T-helper 1 cell treated with Interleukin-12 subunit alpha and Interleukin-12 subunit beta and Interleukin-4 antibody, amounts not matched to agents 30 ng/mL and 1 ng/mL, for 36 hours (primary cell): ENCODE measurements at places on chromosomes 4 and X. TPM values are rescaled to one million over a fixed set of nuclear protein-coding genes. Genes with fewer than 3 reads are reported as not detected.

The ANTXR2 gene
- 102 and 107 TPM in 2 replicates for total RNA-seq

The ALAS2 gene
- not detected in 2 replicates for total RNA-seq

The APLN gene
- 0.07 TPM in 1 of 2 replicates, not detected in the other for total RNA-seq

The USP26 gene
- total RNA-seq, result not detected in 2 replicates

The TSPAN7 gene
- total RNA-seq, result 0.27 and 0.34 TPM in 2 replicates

The IL1RAPL2 gene
- not detected in 2 replicates for total RNA-seq

The CBLL2 gene
- not detected in 2 replicates for total RNA-seq

The ABLIM2 gene
- 0.51 and 0.56 TPM in 2 replicates for total RNA-seq

The CCSER1 gene
- not detected in 2 replicates for total RNA-seq

The ZNF157 gene
- total RNA-seq, result 0.15 and 0.20 TPM in 2 replicates

The LRAT gene
- total RNA-seq, result not detected in 2 replicates

The NUDT10 gene
- 0.12 TPM in 1 of 2 replicates, not detected in the other for total RNA-seq

The CXorf66 gene
- not detected in 2 replicates for total RNA-seq

The UGT2B11 gene
- not detected in 2 replicates for total RNA-seq

The STARD8 gene
- total RNA-seq, result 2.1 TPM in 2 replicates

The RASSF6 gene
- total RNA-seq, result not detected in 2 replicates

The VCX gene
- total RNA-seq, result not detected in 2 replicates

The RIBC1 gene
- total RNA-seq, result 0.54 and 0.59 TPM in 2 replicates

The HSFX2 gene
- 0.59 TPM in 1 of 2 replicates, not detected in the other for total RNA-seq

The HSFX3 gene
- not detected in 2 replicates for total RNA-seq

The ETNPPL gene
- total RNA-seq, result not detected in 2 replicates

The ADRA2C gene
- total RNA-seq, result not detected in 2 replicates

The CFP gene
- total RNA-seq, result 25.2 and 26.9 TPM in 2 replicates

The CT45A8 gene
- not detected in 2 replicates for total RNA-seq

The ZFP92 gene
- total RNA-seq, result 2.5 TPM in 2 replicates
